Left ventricle myocardium superior (tissue), 1 donor: ENCODE measurements at places on chromosomes 3 and 15.

GRCh38 chr3:112460519-112461195 is 38.6 kb downstream of the BTLA start:
- DNase-seq = no peak

DNA sequence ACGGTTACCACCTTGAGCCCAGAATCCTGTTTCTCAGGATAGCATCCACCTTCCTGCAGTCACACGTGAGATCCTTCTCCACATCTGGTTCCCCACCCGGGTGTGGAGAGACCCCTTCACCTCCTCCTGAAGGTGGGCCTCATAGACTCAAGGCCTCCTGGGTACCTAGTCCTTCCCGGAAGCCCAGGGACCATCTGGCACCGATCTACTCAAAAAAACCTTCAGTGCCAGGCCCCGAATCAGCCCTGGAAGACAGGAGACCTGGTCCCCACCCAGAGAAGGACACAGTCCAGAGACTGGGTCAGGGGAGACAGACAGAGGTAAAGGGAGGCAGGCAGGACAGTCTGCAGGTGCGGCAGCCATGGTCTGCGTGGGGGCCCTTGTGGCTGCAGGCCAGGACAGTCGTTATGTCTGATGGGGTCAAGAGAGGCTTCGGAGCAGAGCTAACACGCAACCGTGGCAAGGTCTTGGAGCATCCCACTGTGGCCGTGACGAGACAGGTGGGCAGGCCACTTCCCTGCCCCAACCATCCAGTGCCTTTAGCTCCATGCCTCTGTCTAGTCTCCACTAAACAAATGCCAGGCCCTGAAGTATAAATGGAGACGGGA is 112.2 kb upstream of the ABHD17C start:
- no peak for DNase-seq

DNA sequence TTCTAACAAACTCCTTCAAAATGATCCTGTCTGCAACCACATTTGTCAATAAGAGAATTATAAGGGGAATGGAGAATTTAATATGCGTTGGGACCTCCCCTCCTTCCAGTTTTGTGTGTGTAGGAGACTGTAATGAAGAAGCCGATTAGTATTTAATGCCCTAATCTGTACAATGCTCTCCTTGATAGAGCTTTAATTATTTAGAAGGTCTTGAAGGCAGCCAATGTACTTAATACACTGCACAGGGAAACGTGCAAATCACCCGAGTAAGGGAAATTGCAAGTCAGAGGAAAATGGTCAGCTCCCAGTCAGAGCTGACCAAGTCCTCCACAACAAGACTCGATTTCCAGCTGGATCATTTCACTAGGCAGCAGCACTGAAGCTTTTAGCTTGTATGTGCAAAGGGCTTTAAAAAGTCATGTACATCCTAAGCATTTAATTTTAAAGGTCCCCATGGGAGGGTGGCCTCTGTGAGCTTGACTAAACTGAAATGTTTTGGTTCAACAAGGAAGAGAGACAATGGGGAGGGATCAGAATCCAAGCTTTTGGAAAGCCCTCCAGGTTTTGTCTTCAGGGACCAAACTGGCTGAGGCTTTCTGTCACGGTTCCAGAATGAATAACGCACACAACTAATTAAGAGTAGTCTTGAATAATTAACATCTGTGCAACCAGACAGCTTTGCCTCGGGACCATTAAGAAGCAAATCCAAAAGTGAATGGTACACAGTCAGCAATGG is 159.8 kb upstream of the MITF start:
- DNase-seq = no peak

- DNase-seq = no peak
Observed at GRCh38 chr3:112341386-112341785, 8.4 kb downstream of the CD200 start.

DNA sequence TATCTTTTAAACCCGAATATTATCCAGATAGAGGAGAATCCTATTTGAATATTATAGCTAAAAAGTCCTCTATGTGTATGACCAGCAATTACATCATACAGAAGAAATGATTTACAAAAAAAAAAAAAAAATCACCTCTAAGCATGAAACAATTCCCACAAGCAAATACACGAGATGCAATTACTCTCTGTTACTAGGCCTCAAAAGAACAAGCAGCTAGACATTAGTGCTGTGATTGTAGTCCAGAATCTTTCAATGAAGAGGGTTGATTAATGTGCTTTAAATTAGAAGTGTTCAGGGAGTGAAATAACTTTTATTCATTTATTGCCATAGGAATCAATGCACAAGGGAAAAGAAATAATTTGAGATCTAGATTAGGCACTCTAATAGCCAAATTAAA is 1379.5 kb upstream of the GBE1 start:
- no peak for DNase-seq

DNA sequence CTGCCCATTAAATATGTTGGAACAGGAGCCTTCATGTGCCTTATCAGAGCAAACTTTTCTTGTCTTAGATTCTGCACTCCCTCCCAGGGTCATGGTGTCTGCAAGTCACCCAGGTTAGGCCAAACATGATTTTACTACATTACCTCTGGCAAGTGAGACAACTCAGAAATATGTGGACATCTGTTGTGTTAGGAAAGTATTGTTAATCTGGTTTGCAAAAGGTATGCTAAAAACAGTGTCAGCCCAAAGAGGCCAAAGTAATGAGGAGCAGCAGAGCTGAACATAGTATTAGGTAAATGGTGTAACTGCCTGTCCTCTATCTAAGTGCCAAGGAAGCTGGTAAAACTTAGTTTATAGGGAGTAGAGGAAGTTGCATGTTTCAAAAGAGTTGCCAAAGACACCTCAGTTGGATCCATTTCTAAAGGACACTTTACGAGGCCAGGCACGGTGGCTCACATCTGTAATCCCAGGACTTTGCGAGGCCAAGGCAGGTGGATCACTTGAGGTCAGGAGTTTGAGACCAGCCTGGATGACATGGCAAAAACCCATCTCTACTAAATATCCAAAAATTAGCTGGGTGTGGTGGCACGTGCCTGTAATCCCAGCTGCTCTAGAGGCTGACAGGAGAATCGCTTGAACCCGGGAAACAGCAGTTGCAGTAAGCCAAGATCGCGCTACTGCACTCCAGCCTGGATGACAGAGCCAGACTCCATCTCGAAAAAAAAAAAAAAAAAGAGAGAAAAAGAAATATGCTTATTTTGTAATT is 22.5 kb upstream of the PPIB start:
- DNase-seq = no peak

GRCh38 chr3:66353530-66353929 is 132.7 kb downstream of the SLC25A26 start:
- no peak for DNase-seq

DNA sequence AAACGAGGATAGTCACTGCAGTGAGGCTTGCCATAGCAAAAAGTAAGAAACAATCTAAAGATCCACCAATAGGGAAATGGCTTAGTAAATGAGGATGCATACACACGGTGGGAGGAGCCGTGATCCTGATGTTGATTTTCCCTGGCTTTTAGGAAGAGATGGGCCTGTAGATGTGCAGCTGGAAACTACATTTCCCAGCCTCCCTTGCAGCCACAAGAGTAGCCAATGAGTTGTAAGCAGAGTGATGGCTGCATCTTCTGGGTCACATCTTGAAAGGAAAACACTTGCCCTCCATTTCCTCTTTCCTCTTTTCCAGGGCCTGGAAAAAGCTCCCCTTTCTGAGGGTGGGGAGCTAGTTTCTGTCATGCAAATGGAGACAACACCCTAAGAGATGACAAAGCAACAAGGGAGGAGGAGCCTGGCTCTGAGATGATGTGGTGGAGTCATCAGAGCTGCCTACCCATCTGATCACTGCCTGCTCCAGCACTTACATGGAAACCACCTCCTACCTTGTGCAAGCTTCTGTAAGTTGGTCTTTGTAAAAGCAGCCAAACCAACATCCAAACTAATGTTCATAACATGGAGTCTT is 139.1 kb downstream of the TLE3 start:
- DNase-seq = no peak

GRCh38 chr15:46918462-46919140 is 798.7 kb upstream of the SEMA6D start:
- no peak for DNase-seq

DNA sequence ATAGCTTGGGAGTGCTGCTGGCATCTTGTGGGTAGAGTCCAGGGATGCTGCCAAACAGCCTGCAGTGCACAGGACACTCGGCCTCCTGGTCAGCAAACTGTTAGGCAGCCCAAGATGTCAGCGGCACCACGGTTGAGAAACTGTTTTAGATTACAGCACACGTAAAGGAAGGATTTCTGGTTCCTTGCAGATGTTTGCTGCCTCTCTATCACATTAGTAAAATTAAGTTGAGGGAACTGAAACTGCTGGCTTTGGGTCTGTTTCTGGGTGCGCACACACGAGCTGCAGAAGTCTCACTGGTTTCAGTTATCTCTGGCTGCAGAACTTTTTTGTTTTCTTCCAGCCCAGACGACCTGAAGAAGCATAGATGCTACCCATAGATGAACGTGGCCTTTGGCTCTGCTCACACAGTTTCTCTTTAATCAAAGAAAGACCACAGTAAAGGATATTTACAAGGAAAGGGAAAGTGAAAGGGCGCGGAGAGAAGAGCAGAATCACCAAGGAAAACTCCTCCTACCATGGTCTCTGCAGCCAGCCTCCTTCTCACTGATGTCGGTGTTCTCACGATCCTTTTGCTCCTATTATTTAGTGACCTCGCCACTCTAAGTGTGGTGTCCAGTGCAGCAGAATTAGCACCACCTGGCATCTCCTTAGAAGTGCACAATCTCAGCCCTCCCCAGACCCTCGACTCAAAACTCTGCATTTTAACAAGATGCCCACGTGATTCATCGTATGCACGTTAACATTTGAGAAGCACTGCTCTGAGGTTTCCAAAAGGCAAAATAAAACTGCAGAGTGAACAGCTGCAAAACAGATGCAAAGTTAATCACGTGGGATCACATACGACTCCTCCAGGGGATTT is 50.6 kb upstream of the AKAP13 start:
- peak; percentile 47 for DNase-seq

DNA sequence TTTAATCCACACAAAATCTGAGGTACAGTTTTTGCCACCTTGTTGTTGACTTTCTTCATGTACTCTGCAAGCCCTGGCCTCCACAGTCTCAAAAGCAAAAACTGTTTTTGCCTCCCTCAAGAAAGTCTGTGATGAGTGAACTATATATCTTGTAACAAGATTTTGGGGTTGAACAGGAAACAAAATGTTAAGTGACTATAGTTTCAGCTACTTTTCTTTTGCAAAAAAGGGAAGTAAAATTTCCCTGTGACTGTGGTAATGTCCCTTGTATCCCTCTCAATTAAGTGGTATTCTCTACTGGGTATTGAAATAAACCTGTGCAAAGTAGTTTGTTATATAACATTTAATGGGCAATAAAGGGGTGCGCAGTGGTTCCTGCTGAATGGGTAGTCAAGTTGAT is 21.3 kb upstream of the SCAANT1 start:
- no peak for DNase-seq

DNA sequence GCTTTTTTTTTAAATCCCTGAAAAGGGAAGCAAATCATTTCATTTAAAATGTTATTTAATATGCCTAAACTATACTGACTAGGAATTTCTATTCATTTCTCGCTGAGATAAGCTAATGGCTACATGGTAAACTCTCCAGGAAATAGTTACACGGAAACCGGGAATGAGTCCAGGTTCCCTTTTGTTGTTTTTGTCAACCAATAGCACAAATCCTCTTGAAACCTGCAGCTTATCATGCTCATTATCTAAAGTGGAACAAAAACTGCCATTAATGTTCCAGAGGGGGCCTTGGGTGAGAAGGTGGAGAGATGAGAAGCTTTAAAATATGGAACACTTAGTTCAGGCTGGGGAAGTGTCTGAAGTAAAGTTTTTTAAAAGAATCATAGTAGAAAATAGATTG is 113.5 kb upstream of the ALCAM start:
- no peak for DNase-seq

DNA sequence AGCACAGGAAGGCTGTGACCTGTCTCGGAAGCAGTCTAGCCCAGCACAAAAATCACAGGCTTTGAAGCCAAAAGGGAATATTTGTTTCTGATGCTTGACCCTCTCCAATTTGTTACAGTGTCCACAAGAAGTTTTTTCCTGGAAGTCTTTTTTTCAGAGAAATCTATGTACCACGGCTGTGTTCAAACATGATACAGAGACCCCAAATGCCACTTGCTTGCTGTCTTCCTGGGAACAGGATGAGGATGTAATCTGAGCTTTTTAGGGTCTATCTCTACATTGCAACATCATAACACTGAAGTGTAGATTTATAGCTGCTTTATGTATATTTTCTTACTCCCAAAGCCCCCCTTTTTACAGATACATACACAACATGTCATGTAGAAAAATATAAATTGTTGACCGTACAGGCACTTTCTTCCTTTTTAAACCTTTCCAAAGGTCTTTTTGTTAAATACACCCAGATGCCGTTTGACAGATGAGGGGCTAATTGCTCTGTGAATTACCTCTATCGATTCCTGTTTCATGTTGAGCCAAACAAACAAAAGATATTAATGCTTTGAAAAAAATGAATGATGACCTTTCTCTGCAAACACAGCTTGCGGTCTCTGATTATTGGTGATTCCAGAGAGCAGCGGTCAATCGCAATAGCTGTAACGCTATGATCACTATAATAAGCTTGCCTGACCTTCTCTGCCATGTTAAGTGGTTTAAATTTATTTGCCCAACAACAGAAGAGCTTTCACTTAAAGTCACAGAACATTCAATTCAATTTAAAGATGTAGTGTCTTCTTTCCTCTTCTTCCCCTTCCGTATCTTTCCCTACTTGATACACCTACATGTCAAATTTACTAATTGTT is 875.9 kb upstream of the NR2F2 start:
- DNase-seq = no peak
